ENCODE measurements at places on chromosomes 6 and 20.
A peak's percentile ranks its signal among the peaks of the same experiment; 100 is the strongest.

DNA sequence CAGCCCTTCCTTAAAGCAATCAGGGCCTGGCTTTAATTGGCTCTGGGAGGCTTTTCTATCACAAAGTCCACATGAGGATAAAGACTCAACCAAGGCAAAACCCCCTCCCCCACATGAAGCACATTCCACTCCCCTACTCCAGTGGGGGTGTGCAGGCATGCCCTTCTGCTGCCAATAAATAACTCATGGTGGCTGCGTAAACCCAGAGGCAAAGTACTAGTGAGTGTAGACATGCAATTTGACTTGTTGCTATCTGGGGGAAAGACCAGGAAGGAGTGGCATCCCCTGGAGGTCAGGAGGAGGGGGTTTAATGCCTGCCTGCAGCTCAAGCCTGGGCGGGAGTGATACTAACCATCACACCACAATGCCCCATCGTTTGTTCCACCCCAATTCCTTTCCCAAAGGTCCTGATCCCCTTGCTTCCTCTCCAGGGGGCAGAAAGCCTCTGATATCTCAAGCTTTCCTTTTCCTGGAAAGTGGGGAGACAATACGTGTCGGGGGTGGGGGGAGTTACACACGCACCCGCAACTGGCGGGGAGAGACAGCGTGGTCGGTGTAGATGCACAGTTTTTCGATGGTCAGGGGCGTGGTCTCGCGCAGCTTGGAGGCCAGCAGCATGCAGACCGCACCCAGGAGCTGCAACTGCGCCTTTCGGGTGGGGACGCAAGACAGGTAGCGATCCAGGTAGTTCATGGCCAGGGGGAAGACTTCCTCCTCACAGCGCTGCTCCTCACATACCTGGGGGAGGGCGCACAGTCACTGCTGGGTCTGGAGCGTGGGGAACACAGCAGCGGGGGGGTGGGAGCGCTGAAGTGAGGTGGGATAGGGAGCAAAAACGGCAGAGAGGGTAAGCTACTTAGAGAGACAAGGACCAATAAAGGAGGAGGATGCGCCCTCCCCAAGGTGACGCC is 1.5 kb downstream of the CCND3 start:
- ATAC-seq = peak; percentile 23

- ATAC-seq = no peak
These were observed 139.4 kb downstream of the PHF3 start for GRCh38 chr6:63774961-63775360.

GRCh38 chr6:56356426-56356825 is 109.0 kb upstream of the COL21A1 start:
- no peak for ATAC-seq

DNA sequence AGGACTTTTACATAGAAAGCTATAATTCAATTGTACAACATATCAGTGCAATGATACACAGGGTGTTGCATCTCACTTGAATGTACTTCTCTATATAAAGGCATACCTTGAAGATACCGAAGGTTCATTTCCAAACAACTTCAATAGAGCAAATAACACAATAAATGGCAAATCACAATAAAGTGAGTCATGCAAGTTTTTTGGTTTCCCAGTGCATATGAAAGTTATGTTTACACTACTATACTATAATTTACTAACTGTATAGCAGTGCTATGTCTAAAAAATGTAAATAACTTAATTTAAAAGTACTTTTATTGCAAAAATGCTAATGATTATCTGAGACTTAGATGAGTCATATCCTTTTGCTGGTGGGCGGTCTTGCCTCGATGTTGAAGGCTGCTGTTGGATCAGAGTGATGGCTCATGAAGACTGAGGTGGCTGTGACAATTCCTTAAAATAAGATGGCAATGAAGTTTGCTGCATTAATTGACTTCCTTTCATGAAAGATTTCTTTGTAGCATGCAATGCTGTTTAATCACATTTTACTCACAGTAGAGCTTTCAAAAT is 188.8 kb downstream of the TASP1 start:
- ATAC-seq = no peak

DNA sequence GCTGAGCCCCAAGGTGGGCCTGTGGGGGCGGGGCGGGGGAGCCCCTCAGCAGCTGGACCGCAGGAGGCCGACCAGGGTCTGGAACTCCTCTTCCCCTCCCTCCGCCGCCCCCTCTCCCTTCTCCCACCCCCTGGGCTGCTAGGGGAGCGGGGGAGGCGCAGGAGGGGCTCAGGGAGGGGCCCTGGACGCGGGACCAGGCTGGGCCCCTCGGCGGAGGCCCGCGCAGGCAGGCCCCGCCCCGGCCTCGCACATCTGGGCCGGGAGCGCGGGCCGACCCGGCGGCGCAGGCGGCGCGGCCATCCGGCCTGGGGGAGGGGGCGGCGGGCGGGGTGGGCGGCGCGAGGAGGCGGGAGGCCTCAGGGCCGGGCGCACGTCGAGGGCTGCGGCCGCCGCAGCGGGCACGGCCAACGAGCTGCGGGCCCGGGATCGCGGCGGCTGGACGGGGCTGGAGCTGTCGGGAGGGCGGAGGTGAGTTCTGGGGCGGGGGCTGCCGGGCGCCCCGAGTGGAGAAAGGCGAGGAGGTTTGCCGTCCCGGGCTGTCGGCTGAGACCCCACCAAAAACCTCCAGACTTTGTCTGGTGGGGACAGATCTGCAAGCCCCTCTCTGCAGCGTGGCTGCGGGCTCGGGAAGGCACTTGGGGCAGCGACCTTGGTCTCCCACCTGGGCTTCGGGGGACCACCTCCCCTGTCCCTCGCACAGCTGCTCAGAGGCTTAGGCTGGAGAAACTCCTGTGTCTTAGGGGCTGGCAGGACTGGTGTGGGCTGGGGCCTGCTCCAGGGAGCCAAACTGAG is at the start of gene HSPA12B:
Gene HSPA12B (plus strand): TSS at position 359 of the 792 bp plus-strand sequence. CDS start 5,990 bp downstream, outside the sequence.
- ATAC-seq = no peak

DNA sequence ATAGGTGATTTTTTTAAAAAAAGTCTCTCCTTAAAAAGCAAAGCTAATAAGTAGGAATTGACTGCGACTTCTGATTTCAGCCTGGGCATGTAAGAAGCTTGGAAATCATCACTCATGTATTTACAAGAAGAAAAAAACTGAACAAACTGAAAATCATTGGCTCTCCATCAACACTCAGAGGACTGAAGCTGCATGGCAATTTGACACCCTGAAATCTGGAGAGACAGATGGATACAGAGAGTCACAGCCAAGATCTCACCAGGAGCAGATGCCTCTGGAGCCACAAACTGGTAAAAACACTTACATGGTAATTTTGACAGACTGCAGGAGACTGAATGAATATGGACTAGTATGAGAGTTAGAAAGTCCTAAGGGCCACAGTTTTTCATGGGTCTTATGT is 191.2 kb upstream of the TCF21 start:
- ATAC-seq = no peak

DNA sequence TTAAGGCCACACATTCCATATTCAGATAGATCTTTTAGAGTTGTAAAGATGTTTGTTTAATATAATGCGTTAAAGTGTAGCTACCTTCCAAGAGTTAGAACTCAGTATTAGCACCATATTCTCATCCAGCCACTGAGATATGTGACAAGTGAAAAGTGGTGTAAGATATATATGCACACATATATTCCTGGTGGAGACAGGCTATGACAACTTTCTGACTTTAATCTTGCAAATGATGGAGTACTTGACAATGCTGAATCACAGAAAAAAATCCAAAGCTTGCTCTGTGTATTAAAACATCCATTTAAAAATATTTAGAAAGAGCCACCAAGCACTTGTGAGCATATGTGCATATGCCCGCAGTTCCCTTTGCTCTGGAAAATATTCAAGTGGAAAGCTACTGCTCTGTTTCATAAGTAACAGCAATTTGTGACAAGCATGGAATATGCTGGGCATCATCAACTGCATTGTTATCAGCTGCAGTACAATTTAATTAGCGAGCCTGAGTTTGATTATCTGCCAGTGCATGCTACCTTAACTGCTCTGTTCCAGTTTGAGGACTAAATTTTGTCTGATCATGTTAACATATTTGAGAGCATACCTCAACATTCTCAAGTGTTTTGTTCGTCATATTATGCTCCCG is 64.8 kb downstream of the VIP start:
- ATAC-seq = no peak

GRCh38 chr6:151497905-151498304 is 4.1 kb downstream of the CCDC170 start:
- ATAC-seq = no peak

DNA sequence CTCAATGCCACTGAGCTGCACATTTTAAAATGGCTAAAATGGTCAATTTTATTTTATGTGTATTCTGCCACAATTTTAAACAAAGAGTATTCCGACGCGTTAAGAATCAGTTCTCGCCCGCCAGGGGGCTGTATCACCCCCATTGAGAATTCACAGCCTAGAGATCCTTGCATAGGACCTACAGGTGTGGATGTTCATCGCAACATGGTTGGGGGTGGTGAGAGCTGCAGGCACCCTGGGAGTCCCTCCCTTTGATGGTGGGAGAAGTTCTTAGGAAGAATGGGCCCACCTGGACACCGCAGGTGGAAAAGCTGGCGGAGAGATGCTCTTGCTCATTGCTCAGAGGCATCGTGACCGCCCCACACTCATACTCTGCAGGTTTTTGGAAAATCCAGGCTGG is 63.5 kb downstream of the SLC2A10 start:
- ATAC-seq = no peak

- ATAC-seq = no peak
These were observed 2.5 kb downstream of the MAPRE1 start for GRCh38 chr20:32822225-32822624.

GRCh38 chr6:3454273-3455010 is 2.4 kb downstream of the SLC22A23 start:
- no peak for ATAC-seq

DNA sequence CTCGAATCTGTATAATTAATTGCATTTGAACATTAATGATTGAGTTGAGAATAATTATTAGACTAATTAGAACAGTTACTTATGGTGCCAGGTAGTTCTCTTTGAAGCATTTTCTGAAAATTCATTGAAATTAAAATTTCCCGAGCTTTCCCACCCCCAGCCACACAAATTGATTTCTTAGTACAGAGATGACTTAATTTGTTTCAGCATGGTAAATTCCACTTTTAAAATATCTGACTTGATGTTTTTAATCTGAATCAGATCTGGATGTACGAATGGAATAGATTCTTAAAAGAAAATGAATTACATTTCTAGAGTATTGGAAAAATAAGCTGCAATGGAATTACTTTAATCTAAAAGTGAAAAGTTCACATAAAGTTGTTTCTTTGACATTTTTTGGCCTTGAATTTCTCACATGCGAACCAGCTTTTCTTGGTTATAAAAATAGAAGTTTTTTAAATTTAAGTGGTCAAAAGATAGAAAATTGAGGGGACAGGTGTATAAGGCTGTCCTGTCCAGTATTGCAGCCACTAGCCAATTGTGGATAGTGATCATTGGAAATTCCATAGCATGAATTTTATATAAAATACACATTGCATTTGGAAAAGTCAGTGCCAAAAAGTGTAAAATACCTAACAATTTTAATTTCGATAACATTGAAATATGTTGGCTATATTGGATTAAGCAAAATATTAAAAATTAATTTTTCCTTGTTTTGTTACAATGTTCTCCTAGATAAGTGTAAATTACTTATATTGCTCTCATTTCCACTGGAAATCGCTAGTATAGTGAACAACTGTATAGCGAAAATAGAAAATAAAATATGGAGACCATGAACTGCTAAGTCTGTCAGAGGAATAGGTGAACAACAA is 102.9 kb downstream of the OR2B2 start:
- ATAC-seq = no peak

- ATAC-seq = no peak
These were observed 366.3 kb downstream of the RFPL4B start for GRCh38 chr6:112713402-112713801.

GRCh38 chr6:15927531-15928225 is 201.2 kb upstream of the MYLIP start:
- peak; percentile 94 for ATAC-seq

- no peak for ATAC-seq
These were observed 5.1 kb downstream of the KIAA1755 start for GRCh38 chr20:38255393-38255792.

DNA sequence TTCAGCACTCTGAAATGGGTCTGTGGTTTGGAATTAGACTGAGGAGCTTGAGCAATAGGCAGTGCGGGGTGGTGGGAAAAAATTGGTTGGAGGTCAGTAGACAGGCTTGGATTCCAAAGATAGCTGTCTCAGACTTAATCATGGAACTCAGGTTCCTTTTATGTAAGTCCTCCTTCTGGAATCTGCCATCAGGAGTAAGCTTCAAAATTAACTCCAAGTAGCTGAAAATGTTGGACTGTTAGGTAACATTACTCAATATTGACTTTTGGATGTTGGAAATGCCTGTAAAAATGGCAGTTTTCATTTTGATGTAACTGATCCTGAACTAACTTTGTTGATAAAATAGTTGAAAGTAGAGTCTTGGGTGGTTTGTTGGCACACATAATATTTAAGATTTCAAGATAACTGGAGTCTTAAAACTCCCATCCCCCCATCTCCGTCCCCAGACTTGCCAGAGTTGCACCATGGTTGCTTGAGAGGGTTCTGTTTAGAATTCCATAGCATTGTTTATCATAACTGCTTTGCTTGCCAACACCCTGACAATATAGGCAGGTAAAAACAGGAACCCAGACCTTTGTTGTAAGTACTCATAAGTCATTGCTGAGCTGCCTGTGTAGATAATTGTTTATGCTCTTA is 83.0 kb downstream of the PHF20 start:
- no peak for ATAC-seq

DNA sequence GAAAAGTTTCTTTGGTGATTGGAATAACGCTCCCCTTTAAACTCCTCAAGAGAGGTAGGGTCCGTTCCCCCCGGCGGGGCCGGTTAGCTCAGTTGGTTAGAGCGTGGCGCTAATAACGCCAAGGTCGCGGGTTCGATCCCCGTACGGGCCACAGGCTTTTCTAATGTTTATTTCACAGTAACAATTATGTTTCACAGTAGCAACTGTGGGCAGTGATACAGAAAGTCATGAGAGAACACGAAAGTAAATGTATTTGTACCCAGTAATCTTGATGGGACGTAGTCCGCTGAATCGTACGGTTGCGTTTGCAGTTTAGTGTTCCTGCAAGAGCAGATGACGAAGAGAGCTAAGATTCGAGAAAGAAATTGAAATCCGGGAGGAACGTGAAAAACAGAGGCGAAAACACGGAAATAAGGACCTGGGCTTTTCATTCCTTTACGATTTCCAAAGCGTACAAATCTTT is 505.5 kb downstream of the PRIM2 start:
- ATAC-seq = no peak

DNA sequence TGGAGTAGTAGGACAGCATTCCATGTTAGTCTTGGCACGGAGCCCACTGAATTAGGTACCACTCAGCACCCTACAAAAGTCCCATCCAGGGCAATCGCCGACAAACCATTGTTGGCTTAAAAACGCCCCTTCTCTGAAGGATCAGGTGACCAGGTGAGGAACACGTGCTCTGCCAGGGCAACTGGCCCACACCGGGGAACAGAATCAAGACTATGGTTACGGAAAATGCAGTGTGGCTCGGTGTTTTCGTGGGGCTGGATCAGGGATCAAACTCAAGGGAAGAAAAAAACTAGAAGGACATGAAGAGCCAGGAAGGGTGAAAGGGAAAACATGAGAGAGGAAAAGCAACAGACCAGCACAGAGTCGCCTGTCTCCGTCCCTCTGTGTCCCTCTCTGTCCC is 177.8 kb upstream of the ARID1B start:
- no peak for ATAC-seq

- ATAC-seq = peak; percentile 79
These were observed 6.7 kb upstream of the KCNK15 start for GRCh38 chr20:44738813-44739477.

GRCh38 chr6:113437566-113437965 is 419.6 kb upstream of the MARCKS start:
- ATAC-seq = no peak
